ENCODE measurements at places on chromosomes 11 and 22.

GRCh38 chr22:25112538-25113253 is 87.0 kb upstream of the CRYBB3 start:
- no peak for DNase-seq

- DNase-seq: peak; percentile 49
Observed at GRCh38 chr11:61362542-61362875, 335 bp downstream of the TMEM138 start.

- DNase-seq: no peak
Observed at GRCh38 chr11:65850217-65851082, 7.5 kb downstream of the CFL1 start.

DNA sequence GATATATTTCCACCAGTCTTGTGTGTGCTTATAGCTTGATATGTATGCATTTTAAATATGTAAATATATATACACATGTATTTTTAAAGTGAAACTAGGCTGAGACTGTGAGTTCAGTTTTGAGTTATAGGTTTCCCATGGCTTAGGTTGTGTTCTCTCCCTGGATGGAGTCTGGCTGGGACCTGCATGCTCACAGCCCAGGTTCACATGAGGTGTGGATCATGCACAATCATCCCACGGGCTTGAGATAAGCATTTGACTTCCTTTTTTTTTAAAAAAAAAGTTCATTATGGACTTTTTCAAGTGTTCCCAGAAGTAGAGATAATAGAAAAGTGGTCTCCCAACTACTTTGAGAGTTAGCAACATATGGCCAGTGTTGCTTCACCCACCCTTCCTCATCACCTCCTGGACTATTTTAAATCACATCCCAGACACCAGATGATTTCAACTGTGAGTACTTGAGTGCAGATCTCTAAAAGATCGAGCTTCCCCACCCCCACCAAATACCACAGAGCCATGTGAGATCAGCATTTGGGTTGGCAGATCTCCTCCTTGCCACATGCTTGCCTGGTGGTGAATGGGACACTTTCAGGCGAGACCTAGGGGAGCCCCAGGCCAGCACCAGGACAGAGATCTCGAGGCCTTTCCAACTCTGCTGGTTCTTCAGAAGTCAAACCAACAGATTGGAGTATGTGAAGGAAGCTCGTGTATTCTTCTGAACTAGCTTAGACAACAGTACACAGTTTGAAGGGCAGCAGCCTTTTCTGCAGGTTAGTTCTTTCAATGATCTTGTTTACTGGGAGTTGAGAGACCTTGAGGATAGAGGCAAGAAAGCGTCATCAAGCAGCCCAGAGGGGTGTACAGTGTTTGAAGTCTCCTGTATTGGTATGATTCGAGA is 15.9 kb downstream of the MED15 start:
- peak; percentile 36 for DNase-seq

DNA sequence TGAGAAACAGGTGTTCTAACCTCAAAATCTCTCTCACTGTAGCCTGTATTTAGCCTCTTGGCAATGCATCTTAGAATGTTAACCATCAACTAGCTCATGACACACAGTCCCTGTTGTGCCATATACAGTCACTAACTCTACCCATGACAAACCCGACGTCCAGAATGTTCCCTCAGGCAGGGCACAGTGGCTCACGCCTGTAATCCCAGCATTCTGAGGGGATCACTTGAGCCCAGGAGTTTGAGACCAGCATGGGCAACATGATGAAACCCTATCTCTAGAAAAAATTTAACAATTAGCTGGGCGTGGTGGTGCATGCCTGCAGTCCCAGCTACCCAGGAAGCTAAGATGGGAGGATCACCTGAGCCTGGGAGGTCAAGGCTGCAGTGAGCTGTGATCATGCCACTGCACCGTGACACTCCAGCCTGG is 18.2 kb upstream of the CCDC34 start:
- DNase-seq: peak; percentile 83

GRCh38 chr22:49432211-49432896 is 395.3 kb downstream of the BRD1 start:
- no peak for DNase-seq

- DNase-seq: peak; percentile 97
Observed at GRCh38 chr22:26894766-26895485, 237.5 kb downstream of the MIAT start.

DNA sequence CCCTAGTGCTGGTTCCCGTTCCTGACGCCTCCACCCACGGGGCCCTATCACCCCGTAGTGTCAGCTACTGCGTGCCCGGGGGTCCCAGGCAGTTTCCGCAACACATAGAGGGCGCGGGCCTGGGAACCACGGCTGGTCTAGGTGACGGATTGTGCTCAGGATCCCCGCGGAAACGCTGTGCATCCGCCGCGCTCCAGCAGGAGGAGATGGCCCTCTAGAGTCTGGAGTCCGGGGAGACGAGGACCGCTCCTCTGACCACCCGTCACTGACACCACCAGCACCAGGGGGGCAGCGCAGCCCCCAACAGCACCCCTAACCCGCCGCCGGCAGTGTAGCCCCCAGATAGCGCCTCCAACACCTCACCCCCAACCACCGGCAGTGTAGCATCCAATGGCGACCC is 4.4 kb upstream of the RFPL3 start:
- DNase-seq: no peak

- DNase-seq: no peak
Observed at GRCh38 chr22:25843660-25844405, 101.8 kb downstream of the MYO18B start.
